H9 (cell line): ENCODE measurements at places on chromosomes 11 and 22.

DNA sequence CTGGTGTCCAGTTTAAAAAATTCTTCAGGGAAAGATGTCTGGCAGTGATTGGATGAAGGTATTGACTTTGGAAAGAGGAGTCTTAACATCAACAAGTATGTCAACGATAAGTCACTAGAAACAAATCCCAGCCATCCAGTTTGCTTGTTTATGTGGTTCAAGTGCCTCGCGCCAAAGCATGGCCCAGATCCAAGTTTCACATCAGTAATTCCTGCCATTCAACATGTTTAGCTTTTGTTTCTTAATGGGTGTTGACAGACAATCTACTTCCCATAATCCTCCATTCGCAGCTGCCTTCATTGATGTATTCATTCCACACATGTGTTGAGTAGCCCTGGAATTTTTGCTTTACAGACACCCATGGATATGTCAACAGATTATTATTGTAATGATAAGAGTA lies 77.8 kb downstream of the UBASH3B start:
- DNase-seq: no peak

DNA sequence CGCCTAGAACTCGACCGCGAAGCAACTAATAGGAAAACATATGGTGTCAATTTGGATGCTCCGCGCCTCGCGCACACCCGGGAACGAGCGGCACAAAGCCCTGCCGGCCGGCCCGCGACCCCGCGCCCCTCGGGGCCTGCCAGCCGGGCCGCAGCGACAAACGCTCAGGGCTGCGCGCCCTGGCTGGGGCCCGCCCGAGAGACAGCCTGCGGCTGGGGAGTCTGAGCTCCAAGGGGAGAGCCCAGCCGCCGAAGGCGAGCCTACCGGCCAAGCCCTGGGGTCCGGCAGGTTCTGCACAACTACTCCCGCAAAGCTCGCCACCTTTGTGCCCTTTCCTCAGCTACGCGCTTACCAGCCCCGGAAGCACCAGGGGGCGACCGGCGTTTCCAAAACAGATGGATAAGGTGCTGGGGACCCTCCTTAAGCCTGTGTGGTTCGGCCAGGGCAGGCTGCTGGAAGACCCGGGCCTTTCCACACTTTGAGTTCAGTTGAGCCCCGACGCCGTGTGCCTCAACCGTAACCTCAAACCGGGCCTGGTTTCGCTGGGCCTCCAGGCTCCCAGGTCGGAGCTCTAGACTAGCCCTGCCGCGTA lies 6.0 kb downstream of the PAX6 start:
- DNase-seq: peak; percentile 67

GRCh38 chr22:39688186-39688785 lies 117.7 kb downstream of the CACNA1I start:
- DNase-seq: no peak

DNA sequence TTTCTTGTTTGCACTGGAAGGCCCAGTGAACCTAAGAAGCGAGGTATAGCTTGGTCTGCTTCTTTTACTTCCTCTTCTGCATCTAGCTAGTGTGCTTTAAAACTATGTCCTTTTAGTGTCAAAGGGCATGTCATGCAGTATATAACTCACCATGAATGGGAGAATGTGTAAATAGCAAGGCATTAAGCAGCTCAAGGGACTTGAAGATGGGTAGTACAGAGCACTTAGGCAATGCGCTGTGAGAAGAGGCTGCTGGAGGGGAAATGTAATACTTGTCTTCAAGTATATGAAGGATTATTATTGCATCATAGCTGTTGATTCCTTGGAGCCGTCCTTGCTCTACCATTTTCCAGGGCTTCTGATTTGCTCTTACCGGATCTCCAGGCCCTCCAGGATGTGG lies 7.6 kb downstream of the MAML2 start:
- DNase-seq: no peak

GRCh38 chr11:62048100-62048499 lies 75.7 kb upstream of the INCENP start:
- DNase-seq: no peak

DNA sequence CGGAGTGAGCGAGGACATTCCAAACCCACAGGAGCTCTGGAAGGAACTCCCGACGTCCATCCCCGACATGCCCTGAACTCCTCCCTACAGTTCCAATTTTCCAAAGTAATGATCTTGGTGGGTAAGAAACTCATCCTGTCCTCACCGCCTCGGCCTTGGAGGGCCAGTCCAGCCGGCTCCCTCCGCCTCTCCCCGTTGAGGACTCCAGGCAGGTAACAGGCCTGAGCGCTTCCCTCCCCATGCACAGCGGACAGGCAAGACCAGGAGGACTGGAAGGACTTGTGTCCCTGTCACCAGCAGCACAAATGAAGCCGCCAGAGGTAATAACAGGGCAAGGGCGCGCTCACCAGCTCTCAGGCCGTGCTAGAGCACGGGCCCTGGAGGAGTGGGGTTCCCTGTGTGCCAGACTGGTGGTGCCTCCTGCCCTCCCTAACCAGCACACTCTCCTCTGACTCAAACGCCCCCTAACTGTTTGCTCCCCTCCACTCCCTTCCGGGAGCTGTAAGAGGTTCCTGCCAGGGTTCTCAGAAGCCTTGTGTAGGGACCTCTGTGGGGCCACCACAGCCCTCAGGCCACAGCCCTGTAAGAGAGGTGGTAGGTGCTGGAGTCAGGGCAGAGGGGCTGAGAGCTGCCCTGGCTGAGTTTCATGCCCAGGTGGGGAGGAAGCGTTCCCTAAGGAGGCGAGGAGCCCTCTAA lies 17.1 kb downstream of the OVOL1 start:
- DNase-seq: no peak
